Panc1 (cell line): ENCODE measurements at places on chromosomes 11 and 22. TPM values are rescaled to one million over a fixed set of nuclear protein-coding genes. Genes with fewer than 3 reads are reported as not detected.

Gene GGTLC3
- total RNA-seq, result not detected

Gene GLB1L2
- total RNA-seq, result 10.4 TPM

Gene ASCL2
- total RNA-seq, result not detected

Gene OR10AG1
- not detected for total RNA-seq

Gene OR10G4
- total RNA-seq, result not detected

Gene ACRV1
- total RNA-seq, result 0.26 TPM

- DNase-seq, result no peak
- no peak overlapping the region for H3K27ac ChIP-seq
- no peaks in the 10 kb centered on the region for H3K27me3 ChIP-seq
- no peaks in the 10 kb centered on the region for H3K4me1 ChIP-seq
- H3K36me3 ChIP-seq, result no peaks in the 10 kb centered on the region
These were observed 175.2 kb downstream of the MAML2 start for GRCh38 chr11:96167787-96168186.

GRCh38 chr11:118048472-118049370 lies 28.2 kb upstream of the TMPRSS4 start:
- no peaks in the 10 kb centered on the region for H3K36me3 ChIP-seq
- no peak overlapping the region for H3K4me3 ChIP-seq
- H3K27me3 ChIP-seq, result peaks cover 30% of the 10 kb centered on the region
- no peak overlapping the region for H3K27ac ChIP-seq

DNA sequence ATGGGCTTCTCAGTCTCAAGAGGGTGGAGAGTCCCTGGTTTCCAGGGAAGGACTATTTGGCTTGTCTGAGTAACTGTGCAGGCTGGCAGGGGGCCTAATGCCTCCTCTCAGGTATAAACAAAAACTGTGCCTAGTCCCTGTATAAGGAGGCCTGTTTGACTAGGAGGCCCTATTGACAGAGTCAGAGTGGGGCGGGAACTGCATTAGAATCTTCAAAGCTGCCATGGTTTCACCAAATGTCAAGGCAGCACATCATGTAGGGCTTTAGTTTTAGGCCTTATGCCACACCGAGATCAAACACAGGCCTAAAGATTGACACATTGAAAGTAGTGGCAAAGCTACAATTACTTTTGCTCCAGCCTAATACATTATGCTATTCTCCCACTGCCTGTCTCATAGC lies 611.5 kb upstream of the B3GAT1 start:
- H3K27ac ChIP-seq, result no peak overlapping the region
- DNase-seq, result no peak
- H3K27me3 ChIP-seq, result no peaks in the 10 kb centered on the region
- H3K36me3 ChIP-seq, result no peaks in the 10 kb centered on the region
- H3K4me3 ChIP-seq, result no peak overlapping the region

DNA sequence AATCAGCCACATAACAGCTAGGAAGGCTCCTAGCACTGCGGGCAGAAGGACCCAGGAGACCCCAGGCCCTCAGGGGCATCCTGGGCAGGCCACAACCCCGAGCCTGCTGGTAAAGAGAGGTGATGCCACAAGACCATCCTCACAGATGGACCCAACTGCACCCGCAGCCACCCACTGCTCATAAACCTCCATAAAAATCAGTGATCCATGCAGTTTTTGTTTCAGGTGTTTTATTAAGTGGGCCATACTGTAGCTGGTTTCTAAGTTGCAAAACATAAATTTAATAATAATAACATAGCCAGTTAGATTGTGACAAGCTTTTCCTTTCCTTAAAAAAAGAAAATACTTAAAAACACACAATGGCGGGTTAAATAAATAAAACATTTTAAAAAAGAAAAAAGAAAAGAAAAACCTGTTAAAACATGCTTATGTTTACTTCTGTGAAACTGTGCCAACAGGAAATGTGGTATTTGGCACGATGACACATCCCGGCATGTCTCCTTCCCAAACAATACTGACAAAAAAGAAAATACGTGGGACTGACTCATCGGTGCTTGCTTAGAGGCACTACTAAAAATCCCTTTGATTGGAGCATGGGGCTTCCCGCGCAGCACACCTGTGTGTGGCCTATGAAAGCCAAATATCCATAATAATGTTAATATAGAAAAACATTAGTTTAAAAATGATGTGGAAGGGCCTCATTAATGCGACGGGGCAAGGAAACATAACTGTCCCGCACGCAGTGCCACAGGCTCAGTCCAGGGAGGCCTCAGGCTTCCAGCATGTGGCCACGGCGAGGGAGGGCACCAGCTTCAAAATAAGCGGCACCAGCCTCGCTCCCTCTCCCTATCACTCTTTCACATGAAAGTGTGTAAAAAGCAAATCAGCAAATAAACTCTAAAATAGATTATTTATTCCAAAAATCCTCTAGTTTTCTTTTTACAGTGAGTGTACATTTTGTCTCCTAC lies 47.5 kb upstream of the SCUBE2 start:
- no peak overlapping the region for H3K4me3 ChIP-seq
- DNase-seq, result peak; percentile 94
- peak overlapping the region; percentile 67 for H3K27ac ChIP-seq
- no peaks in the 10 kb centered on the region for H3K27me3 ChIP-seq
- H3K36me3 ChIP-seq, result peaks cover 35% of the 10 kb centered on the region

- DNase-seq, result no peak
- no peaks in the 10 kb centered on the region for H3K4me1 ChIP-seq
- H3K27ac ChIP-seq, result no peak overlapping the region
- no peaks in the 10 kb centered on the region for H3K27me3 ChIP-seq
- no peaks in the 10 kb centered on the region for H3K36me3 ChIP-seq
These were observed 75.0 kb downstream of the BRD1 start for GRCh38 chr22:49752598-49753091.

GRCh38 chr11:78573681-78574080 lies 983 bp downstream of the NARS2 start:
- H3K27ac ChIP-seq, result peak overlapping the region; percentile 90
- peaks cover 14% of the 10 kb centered on the region for H3K4me1 ChIP-seq
- DNase-seq, result no peak
- H3K36me3 ChIP-seq, result peaks cover 4% of the 10 kb centered on the region
- no peaks in the 10 kb centered on the region for H3K27me3 ChIP-seq

DNA sequence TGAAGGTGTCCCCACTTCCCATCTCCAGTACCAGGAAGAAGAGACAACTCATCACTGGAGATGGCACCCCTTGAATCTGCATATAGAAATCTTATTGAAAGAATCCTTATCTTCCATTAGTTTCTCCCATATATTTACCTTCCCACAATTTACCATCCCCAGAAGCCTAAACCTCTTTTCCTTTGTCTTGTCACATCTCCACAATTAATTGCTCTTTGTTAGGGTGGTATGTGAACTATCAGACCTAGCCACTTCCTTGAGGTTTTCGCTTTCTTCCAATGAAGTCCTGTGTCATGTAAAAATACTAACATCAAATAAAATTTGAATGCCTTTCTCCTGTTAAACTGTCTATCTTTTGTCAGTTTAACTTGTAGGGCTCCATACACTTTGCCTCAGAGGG lies 37.9 kb downstream of the FAM227A start:
- no peak overlapping the region for H3K27ac ChIP-seq
- no peaks in the 10 kb centered on the region for H3K27me3 ChIP-seq
- no peaks in the 10 kb centered on the region for H3K36me3 ChIP-seq
- H3K4me3 ChIP-seq, result no peak overlapping the region

GRCh38 chr22:49807780-49808708 lies 19.6 kb downstream of the BRD1 start:
- no peak overlapping the region for H3K4me3 ChIP-seq
- H3K27me3 ChIP-seq, result no peaks in the 10 kb centered on the region
- peaks cover 3% of the 10 kb centered on the region for H3K4me1 ChIP-seq
- no peaks in the 10 kb centered on the region for H3K36me3 ChIP-seq
- DNase-seq, result no peak
- H3K27ac ChIP-seq, result no peak overlapping the region

GRCh38 chr22:29609139-29609538 lies 5.7 kb downstream of the NF2 start:
- H3K4me1 ChIP-seq, result peaks cover 22% of the 10 kb centered on the region
- peaks cover under 1% of the 10 kb centered on the region; the same call in 1 of the 2 replicates for H3K36me3 ChIP-seq
- no peak for DNase-seq
- peak overlapping the region; percentile 71 for H3K27ac ChIP-seq
- no peak overlapping the region for H3K4me3 ChIP-seq

DNA sequence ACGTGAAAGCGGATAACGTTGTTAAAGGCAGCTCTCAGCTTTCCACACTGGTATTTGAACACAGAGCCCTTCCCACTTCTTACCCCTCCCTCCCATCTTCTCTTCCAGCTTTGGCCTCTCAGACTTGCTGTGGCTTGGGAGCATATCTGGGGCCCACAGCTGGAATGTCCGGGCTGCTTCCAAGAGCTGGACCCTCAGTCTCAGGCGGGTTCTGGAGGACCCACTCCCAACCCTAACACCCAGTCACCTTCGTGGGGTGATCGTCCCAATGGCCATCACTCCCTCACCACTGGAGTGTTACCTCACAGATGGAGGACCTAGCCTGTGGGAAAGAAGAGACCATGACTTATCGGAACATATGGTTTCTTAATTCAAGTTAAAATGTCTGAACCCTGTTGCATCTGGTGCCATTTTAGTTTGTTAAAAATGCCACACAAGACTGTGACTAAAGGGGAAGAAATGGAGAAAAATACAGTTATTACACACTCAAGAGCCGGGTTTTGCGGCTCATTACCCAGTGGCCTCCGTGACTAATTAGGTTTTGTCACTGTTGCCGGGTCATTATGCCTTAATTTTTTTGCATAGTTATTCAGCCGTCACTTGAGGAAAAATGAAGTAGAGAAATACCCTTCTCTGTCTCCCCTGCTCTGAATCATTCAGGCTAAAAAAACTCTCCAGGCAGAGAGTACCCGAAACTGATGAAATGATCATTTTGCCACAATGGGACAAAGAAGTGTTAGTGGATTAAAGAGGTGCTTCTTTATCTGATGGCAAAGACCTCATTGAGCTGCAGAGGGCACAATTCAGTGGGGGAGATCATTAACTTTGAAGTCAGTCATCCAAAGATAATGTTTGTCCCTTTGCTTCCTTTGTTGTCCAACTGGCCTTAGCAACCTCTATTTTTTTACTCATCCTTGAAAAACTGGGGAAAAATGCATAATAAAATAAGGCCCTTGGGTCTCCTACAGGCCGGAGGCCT lies 87.2 kb upstream of the HTATIP2 start:
- no peak overlapping the region for H3K27ac ChIP-seq
- no peak for DNase-seq
- H3K4me3 ChIP-seq, result no peak overlapping the region
- H3K27me3 ChIP-seq, result peaks cover 17% of the 10 kb centered on the region

DNA sequence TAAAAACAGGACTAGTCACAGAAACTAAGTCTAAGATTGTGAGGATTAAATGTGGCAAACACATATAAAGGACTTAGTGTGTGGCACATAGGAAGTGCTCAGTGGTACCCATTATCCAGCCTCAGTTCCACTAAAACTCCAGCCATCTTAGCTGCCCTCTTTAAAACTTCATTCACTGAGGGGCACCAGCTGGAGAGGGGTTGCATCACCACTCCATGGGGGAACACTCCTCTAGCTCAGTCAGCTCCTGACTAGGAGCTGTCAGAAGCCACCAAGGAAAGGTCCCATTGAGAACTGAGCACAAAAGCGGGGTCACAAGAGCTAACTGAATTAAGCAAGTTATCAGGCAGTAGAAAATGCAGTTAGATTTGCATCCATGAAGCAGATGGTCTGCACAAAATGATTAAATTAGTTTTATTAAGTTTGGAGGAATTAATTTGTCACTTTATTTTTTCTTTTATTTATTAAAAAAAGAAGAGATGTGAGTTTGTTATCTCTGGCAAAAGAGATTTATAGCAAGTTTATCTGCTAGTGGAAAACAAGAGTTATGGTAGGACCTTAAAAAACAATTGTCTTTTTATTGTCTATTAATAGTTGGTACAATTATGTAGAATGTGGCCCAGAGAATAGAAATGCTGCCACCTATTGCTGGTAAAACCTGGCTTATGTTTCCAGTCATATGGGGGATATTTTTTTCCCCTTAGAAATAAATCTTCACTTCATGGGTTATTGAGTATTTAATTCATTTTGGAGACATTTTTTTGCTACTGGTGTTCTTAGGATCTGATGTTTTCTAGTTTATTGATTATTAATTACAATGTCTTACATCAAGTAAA lies 95.7 kb downstream of the NAV2 start:
- H3K4me3 ChIP-seq, result no peak overlapping the region
- no peak overlapping the region for H3K27ac ChIP-seq
- no peaks in the 10 kb centered on the region for H3K36me3 ChIP-seq

DNA sequence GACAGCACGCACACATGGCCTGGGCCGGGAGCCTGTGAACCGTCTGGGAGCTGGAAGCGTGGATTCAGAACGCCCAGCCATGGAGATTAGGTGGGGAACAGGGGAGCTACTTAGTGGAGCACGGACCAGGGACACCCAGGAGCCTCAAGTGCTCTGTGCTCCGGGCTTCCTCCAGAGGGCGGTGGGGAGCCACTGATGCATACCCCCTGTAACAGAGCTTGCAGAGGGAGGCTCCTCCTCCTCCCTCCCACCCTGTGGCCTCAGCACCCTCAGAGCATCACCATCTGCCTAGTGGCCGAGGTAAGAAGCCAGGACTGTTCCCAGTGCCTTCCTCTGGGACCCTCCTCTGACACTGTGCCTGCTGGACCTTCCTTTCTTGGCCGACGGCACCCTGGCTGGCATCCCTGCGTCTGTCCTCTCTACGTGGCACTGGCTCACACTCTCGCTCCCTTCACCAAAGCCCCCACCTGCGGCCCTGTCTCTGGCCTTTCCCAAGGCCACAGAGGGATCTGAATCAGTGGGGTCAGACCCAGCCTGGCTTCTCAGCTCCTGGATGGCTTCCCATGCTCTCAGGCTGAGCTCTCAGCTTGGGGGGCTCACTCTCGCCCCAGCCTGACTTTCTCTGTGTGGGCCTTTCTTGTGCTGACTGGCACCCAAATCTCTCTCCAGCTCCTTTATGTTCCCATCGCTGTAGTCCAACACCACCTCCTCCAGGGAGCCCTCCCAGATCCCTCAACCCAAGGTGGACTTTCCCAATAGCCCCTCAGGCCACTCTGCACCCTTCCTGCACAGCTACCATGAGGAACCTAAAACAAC lies 780.9 kb downstream of the BRD1 start:
- H3K4me1 ChIP-seq, result no peaks in the 10 kb centered on the region
- H3K27ac ChIP-seq, result no peak overlapping the region
- no peaks in the 10 kb centered on the region for H3K36me3 ChIP-seq
- no peaks in the 10 kb centered on the region; the same call in 1 of the 2 replicates for H3K27me3 ChIP-seq
- no peak overlapping the region for H3K4me3 ChIP-seq

DNA sequence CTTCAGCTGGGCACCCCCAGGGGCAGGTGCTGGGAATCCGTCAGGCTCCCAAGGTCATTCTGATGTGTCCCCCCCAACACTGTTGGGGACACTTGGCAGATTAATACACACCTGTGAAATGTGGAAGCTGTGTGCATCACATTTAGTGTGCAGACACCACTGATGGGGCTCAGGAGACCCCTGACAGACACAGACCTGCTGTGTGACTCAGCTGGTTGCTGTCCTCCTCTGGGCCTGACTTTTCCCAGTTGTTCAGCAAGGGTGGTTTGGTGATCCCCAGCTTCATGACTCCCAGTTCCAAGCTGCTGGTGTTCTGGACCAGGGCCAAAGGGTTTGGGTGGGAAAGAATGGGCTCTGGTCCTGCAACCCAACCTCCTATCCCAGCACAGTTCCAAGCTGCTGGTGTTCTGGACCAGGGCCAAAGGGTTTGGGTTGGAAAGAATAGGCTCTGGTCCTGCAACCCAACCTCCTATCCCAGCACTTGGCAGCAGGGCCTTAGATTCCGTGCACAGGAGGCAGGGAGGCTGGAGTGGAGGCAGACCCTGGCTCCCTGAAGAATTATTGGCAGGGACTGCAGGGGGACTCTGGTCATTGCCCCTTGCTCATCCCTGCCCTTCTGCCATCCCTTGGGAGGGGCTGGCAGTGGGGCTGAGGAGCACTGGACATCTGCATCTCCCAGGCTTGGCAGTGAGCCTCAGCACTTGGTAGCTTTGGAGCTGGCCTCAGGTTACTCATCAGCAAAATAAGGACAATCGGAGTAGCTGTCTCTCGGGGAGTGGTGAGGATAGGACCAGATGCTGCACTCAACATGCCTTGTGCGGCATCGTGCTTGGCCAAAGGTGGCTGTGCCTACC lies 8.4 kb upstream of the OMP start:
- H3K27me3 ChIP-seq, result no peaks in the 10 kb centered on the region
